ENCODE measurements at places on chromosomes 11 and 22. TPM values are rescaled to one million over a fixed set of nuclear protein-coding genes. Genes with fewer than 3 reads are reported as not detected.
A peak's percentile ranks its signal among the peaks of the same experiment; 100 is the strongest.

WT1 gene
- total RNA-seq: 11.6 TPM

PGA5 gene
- 2.1 TPM for total RNA-seq

P2RY2 gene
- 5.2 TPM for total RNA-seq

NLRP6 gene
- total RNA-seq: 0.59 TPM

AQP11 gene
- 1.8 TPM for total RNA-seq

PTPRCAP gene
- 9.2 TPM for total RNA-seq

OR51I1 gene
- total RNA-seq: not detected

ADAMTS15 gene
- 21.9 TPM for total RNA-seq

POU2AF2 gene
- total RNA-seq: 2.0 TPM

GRCh38 chr22:17581631-17582030 lies 18.3 kb downstream of the SLC25A18 start:
- DNase-seq: no peak

GRCh38 chr11:12130180-12130980 lies 20.0 kb downstream of the MICAL2 start:
- no peak for DNase-seq

DNA sequence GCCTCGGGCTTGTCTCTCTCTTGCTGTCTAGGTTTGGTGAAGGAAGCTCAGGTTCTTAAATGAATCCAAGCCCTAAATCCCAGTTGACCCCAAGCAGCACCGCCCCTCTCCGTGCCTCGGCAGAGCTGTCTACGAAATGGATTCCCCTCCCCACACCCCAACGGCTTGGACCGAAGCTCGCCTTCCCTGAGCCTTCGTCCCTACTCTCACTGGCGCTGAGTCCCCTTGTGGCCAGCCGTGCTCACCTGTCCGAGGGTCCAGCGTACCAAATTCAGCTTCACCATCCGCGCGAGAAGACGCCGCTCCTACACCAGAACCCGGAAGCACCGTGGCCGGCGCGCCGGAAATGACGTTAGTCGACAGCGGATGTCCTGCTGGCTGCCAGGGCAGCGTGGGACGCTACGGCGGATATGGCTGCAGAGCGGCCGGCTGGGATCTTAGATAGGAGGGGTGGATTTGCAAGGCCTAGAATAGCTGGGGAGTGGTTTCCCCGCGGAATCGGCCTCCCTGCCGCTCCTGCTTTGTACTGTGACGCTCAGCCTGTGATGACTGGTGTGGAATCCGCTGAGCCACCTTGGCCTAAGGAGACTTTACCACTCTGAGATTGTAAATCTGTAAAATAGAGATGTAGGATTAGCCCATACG lies at the start of gene TFIP11:
TSS of gene TFIP11 (minus strand) at position 325 of the 645 bp plus-strand sequence. CDS start 2,201 bp downstream, outside the sequence.
- peak; percentile 94 for DNase-seq

GRCh38 chr11:96706761-96707160 lies 316.9 kb downstream of the JRKL start:
- DNase-seq: no peak

DNA sequence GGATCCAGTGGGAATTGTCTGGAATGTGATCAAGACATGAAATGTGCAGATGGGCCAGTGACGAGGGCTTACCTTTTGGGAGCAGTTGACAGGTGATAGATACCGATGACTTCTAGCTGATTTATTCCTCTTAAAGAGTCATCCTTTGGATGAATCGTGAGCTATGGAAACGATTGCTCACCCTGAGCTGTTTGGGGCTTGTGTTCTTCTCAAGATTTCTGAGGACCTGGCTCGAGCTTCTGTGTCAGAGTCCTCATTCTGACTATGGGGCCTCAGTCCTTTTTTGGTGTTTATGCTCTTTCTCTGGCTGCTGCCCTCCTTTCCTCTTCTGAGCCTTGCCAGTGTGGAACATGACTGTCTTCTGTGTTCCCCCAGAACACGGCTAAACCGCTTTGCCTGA lies 11.9 kb upstream of the AMPD3 start:
- no peak for DNase-seq

DNA sequence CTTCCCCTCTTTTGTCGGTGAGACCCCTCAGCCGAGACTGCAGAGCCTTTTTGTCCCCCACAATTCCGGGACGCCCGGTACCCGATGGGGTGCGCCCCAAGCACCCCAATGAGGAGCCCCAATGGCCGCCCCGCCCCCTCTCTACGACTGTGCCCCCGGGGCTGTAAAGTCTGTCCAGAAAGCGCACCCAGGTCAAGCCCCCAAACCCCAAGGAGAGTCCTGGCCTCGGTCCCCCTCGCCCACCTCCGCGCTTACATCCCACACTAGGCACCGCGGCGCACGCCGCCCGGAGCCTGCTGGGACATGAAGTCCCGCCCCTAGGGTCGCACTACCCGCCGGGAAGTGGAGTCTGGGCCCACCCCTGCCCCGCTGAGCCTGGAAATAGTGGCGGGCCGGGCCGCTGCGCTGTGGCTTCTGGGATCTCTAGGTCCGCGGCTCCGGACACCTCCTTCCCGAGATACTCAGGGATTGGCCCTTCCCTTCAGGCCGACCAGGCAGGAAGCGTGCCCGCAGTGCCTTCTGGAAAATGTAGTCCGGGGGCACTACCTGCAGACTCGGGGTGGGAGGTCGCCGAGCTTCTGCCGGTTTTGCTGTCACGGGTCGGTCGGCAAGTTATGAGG lies at the start of gene MEN1:
TSS of gene MEN1 (minus strand) at position 281 of the 620 bp plus-strand sequence. CDS start 442 bp downstream, outside the sequence.
- peak; percentile 96 for DNase-seq

DNA sequence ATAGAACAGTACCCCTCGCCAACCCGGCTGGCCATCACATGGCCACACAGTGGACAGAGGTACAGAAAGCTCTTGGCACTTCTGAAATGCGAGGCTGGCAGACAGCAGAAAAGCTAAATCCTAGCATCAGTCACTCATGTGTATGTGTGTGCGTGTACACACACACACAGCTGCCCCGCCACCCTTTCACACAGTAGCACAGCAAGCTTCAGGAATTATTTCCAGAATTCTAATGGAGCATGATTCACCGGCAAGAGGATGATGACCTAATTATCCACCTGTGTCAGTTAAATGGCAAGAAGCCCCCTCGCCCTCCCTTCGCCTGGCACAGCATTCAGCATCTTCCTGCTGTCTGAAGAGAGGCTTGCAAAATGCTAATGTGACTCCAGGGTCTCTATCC lies 336.0 kb downstream of the SHANK2 start:
- DNase-seq: no peak

DNA sequence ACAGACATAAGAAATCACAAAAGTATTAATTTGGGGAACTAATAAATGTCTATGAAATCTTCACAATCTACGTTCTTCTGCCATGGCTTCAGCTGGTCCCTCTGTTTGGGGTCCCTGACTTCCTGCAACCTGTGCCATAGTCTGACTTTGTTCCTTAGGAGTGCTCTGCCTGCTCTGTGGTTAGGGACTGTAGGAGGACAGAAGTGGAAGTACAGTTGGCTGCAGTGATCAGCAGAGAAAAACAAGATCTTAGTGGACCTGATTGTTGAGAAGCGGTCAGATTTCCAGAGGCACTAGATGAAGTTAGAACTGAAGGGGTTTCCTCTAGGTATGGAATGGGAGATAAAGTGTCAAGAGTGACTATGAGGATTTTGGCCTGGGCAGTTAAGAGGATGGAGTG lies 80.6 kb downstream of the PPP6R3 start:
- DNase-seq: no peak

- no peak for DNase-seq
Measured at GRCh38 chr11:42036201-42036600, 576.7 kb upstream of the LRRC4C start.

GRCh38 chr11:67441731-67442351 lies 1.4 kb downstream of the CORO1B start:
- DNase-seq: no peak

DNA sequence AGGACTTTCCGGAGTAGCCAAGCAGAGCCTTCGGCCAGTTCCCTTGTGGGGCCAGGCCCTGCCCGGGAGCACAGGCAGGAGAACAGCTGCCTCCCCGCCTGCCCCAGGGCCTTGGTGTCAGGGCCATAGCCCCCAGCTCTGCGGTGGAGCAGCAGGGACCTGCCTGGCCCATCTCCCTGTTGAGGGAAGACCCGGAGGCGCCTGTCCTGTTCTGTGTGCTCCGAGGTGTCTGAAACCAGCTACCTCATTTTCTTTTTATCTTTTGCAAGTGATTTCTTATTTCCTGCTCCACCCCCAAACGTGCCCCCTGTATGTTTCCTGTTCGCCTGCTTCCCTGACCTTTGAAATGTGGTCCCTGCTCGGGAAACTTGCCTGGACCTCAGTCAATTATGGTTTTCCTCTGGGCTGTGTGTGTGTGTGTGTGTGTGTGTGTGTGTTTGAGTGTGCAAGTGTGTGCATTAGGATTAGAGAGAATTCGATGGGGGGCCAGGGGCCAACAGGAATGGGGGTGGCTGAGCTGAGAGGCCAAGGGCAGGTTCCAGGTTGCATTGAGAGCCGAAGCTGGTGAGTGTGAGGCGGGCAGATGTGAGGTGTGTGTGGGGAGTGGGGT lies 19.1 kb downstream of the LRP5 start:
- DNase-seq: no peak

GRCh38 chr22:31896472-31896871 lies 47.9 kb upstream of the YWHAH start:
- no peak for DNase-seq

- DNase-seq: no peak
Measured at GRCh38 chr22:50035976-50036724, 21.9 kb downstream of the TTLL8 start.

GRCh38 chr11:20337526-20338154 lies 25.9 kb upstream of the HTATIP2 start:
- DNase-seq: no peak

GRCh38 chr22:24146194-24146616 lies 35.1 kb upstream of the SUSD2 start:
- no peak for DNase-seq

DNA sequence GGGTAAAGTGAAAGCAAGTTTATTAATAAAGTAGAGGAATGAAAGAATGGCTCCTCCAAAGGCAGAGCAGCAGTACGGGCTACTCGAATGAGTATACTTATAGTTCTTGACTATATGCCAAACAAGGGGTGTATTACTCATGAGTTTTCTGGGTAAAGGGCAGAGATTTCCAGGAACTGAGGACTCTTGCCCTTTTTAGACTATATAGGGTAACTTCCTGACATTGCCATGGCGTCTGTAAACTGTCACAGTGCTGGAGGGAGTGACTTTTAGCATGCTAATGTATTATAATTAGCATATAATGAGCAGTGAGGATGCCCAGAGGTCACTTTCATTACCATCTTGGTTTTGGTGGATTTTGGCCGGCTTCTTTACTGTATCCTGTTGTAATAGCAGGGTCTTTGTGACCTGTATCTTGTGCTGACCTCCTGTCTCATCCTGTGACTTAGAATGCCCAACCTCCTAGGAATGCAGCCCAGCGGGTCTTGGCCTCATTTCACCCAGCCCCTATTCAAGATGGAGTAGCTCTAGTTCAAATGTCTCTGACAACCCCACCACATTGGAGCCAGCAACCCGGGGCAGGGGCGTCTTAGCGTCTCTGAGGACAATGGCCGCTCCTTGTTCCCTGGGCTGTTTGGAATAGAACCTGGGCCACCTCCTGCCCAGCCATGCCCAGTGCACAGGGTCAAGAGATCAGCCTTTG lies 34.9 kb upstream of the CD82 start:
- no peak for DNase-seq

- no peak for DNase-seq
Measured at GRCh38 chr22:50236731-50237409, 8.0 kb downstream of the TUBGCP6 start.

GRCh38 chr11:133052537-133052936 lies 479.8 kb downstream of the OPCML start:
- DNase-seq: no peak

- no peak for DNase-seq
Measured at GRCh38 chr11:57547854-57548377, 10.5 kb downstream of the SMTNL1 start.

GRCh38 chr11:107427569-107428180 lies 29.9 kb downstream of the CWF19L2 start:
- no peak for DNase-seq

DNA sequence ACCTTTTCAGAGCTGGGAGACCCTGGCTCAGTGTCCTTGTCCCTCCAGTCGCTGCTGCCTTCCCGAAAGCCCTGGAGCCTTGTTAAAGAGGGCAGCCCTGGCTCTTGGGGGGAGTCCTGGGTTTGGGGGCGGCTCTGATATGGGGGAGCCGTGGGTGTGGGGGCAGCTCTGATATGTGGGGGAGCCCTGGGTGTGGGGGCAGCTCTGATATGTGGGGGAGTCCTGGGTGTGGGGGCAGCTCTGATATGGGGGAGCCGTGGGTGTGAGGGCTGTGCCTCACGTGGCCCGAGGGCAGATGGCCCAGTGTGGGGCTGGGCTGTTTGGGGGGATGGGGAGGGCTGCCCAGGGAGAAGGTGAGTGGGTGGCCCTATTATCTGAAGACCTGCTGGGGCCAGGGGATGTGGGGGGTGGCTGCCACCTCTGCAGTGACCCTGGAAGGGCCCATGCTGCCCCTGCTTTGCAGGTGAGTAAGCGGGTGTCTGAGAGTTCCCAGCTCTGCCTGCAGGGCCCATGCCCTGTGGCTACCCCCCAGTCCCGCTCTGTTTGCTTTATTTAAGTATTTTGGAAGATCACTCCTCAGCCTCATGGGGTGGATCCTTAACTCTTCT lies 30.9 kb upstream of the GRAMD4 start:
- no peak for DNase-seq

- DNase-seq: no peak
Measured at GRCh38 chr11:6660712-6661111, 5.1 kb upstream of the DCHS1 start.

GRCh38 chr11:85795712-85796487 lies 15.0 kb downstream of the SYTL2 start:
- no peak for DNase-seq

DNA sequence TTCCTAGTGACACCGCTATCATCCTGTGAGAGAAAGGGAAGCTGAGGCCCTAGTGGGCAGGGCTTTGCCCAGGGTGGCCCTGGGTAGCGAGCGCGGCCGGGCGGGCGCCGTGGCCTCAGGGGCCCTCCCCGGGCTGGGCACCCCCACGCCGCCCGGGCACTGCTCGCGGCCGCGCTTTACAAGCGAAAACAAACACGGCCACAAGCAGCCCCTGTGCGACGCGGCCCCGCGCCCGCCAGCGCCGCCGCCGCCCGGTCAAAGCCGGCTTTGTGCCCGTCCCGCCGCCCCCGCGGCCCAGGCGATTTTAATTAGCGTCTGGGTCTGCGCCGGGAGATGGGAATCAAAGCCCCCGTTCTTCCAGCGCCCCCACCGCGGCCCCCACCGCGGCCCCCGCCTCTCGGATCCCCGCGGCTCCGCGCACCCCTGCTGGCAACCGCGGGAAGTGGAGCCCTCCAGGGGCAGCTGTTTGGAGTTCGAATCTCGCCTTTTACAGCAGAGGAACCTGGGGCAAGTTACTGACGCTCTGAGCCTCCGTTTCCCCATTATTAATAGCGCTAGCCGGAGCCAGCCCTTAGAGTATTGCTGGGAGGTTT lies 47.9 kb downstream of the CHRDL2 start:
- DNase-seq: no peak

DNA sequence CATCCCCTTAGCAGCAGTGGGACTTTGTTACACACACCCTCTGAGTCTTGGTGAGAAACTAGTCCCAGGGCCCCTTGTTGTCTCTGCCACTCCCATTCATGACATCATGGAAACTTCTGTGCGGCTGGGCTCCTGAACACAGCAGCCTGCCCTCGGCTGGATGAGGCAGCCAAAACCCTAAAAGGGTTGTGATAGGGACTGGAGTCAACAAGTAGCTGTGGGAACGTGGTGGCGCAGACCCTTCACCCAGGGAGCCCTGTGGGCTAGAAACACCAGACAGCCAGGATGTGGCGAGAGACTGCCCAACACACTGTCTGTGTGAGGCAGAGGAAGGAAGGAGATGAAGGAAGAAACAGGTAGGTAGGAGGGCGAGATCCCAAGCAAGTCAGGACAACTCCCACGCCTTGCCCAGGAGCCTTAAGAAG lies 3.9 kb downstream of the CD3D start:
- DNase-seq: no peak

GRCh38 chr11:121559606-121560200 lies 106.9 kb upstream of the SORL1-AS1 start:
- DNase-seq: no peak

- DNase-seq: no peak
Measured at GRCh38 chr11:86805873-86806310, 5.5 kb downstream of the PRSS23 start.

Measured in breast epithelium (tissue), 4 donors.